ENCODE measurements at places on chromosomes 1 and 21.

- no peak for DNase-seq
These were observed 123.7 kb downstream of the NOS1AP start for GRCh38 chr1:162193221-162193620.

DNA sequence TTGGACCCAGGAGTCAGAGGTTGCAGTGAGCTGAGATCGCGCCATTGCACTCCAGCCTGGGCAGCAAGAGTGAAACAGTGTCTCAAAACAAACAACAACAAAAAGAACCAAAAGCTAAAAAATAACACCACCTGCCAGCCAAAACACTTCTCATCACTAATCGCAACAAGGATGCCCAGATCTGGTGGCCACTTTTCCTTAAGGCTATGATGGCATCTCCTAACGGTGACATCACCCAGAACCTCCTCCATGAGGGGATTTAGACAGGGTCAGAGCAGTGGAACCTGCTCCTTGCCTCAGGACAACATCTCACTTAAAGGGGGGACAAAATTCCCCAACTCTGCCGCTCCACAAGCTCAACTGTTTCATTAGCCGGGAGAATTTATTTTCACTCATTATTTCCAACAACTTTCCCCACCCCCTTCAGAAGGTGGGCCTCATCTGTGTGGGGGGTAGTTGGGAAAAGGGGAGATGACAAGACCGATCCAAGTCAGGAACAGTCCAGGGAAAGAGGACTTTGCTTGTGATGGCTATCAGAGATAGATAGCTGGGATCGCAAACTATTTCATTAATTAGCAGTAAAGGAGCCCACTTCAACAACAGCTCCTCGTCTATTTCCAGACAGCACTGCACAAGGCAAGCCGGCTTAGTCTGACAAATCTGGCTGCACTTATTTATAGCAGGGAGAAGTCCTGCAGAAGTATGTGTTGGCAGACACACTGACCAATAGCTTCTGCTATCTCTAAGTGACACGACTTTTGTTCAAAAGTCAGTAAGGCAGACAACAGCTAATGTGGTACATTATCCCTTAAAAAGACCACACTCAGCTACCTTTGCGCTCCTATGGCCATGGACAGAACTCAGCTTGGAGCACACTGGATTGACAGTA, 2.6 kb downstream of the PABPC4 start:
- DNase-seq = peak; percentile 74

- DNase-seq = peak; percentile 95
These were observed 62.3 kb downstream of the OPTC start for GRCh38 chr1:203556047-203556851.

DNA sequence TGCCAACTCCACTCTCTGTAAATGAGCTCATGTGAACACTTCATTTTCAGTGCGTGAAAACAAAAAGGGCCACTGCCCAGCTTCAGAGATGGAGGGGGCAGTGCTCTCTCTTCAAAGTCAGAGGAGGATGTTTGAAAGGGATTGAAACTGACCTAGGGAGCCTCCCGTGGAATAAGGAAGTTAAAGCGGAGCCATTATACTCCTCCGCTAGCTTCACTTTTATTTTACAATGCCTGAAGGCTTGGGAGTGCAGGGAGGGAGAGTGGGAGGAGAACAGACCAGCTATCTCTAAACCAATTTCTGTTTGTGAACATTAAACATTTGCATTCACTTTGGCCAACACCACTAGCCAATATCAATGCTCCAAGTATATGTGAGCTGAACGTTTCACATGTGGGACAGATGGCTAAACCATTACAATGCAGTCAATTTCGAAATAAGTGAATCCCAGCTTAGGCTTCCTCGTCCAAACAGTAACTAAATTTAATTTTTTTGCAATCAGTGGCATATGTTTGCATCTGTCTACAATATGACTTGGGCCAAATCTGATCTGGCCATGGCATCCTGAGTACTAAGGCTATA, 126.9 kb downstream of the ESRRG start:
- DNase-seq = no peak

GRCh38 chr21:41835711-41836154, 43.4 kb downstream of the PRDM15 start:
- DNase-seq = no peak

- no peak for DNase-seq
These were observed 74.3 kb upstream of the IFNAR2 start for GRCh38 chr21:33155422-33155821.

GRCh38 chr21:44819283-44820243, 1.7 kb upstream of the SUMO3 start:
- DNase-seq = no peak

DNA sequence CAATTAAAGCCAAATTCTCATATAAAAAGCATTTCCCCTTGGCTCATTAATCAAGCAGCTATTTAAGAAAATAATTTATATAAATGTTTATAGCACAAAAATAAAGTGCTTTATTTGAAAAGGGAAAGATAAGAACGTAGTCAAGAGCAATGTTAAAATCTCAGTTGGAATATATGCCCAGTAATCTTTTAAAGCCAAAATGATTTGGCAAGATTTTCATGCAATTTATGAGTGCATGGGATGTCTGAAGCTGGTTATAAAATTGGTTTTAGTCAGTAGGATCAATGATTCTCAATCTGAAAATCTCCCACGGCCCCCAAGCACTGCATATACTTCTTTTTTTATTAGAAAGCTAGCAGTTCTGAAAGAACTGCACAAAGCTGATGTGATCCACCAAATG, 188.8 kb downstream of the RERE start:
- no peak for DNase-seq

- peak; percentile 100 for DNase-seq
These were observed 15.5 kb downstream of the PI4KB start for GRCh38 chr1:151311589-151312331.

DNA sequence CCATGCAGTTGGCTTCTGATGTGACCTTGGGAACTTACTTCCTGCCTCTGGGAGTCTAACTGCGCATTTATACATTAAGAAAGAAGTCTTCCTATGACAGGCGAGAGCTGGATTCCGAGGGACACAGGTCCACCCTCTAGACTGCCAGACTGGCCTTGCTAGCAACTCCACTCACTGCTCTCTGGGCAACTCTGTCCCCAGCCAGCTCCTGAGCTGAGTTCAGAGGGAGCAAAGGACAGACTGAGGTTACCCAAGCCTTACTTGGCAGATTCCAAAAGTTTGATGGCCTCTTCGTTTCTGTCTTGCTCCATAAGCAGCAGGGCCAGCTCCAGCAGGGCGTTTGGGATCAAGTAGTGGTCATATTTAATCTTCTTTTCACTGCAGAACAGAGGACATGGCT, 41.8 kb downstream of the TTC39A start:
- no peak for DNase-seq

All from GM23248 (cell line).